ENCODE measurements at places on chromosomes 12 and 14. TPM values are rescaled to one million over a fixed set of nuclear protein-coding genes. Genes with fewer than 3 reads are reported as not detected.

The FAR2 gene
- total RNA-seq: 10.5 TPM

DNA sequence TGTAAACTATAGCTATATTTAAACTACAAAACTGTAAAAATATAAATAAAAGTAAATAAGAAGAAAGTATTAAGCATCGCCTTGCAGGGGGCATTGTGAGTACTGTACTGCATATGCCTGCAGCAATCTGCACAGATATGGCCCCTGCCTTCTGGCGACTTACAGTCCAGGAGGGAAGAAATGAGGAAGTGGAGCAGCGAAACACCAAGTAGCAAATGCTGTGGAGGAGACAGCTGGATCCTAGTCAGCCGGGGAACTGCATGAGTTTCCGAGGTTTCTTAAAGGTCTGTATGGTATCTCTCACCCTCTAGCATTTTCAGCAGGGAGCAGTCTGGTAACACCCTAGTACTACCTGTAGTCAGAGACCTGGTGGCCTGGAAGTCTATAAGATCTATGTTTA is 256.9 kb downstream of the CACNA1C start:
- no peak overlapping the region for H3K4me3 ChIP-seq
- H3K36me3 ChIP-seq: no peaks in the 10 kb centered on the region
- H3K27me3 ChIP-seq: no peaks in the 10 kb centered on the region
- no peak overlapping the region for H3K27ac ChIP-seq
- H3K4me1 ChIP-seq: peaks cover 13% of the 10 kb centered on the region
- DNase-seq: no peak

The OLR1 gene
- under 0.01 TPM for total RNA-seq

DNA sequence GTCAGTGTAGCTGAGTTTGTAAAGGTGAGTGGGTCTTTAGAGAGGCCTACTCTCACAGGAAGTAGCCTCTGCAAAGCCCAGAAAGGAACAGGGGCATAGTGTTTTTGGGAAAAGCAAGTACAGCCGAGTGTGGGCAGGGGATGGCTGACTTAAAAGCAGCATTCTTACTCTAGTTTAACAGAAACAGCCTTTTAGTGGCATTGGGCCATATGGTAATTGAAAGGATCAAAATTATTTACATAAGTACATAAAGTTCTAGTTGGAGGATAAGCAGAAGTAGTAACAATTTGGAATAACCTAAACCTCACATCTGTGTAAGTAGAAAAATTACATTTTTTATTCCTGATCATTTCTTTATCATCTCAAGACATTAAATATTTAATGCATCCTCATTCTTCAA is 49.1 kb downstream of the RASSF8 start:
- H3K4me1 ChIP-seq: peaks cover 32% of the 10 kb centered on the region
- no peaks in the 10 kb centered on the region for H3K27me3 ChIP-seq
- H3K27ac ChIP-seq: no peak overlapping the region
- no peak overlapping the region for H3K4me3 ChIP-seq
- no peak for DNase-seq
- H3K36me3 ChIP-seq: peaks cover 4% of the 10 kb centered on the region

DNA sequence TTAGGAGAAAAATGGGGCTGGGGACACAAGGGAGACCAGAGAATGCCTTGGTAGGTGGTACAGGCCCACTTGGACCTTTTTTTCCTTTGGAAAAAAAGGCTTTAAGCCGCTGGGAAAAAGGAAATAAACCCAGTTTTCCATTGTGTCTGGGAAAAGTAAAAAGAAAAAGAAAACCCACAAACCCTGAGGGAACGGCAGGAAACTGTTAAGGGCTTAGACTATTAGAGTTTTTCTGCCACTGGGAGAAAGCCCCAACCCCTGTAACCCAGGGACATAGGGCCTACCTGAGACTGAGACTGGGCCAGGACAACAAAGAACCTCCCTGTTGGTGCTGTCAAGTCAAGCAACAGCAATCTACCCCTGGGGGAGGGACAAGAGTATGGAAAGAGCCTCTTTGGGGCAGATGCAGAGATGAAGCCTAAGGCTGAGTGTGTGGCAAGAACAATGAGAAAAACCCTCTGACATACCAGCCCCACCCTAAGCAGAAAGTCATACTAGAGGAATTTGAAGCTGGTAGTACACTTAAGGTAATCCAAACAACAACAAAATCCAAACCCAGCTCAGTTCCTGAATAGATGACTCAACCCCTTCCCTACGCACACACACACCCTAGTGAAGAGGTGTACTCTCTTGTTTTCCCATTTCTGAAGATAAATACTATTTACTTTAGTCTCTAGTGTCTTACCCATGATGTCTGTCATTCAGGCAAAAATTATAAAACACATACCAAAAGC is 22.8 kb downstream of the ATF1 start:
- peak overlapping the region; percentile 92 for H3K27ac ChIP-seq
- peaks cover 26% of the 10 kb centered on the region for H3K4me1 ChIP-seq
- DNase-seq: peak; percentile 43
- H3K4me3 ChIP-seq: peak overlapping the region; percentile 24

- peaks cover 16% of the 10 kb centered on the region for H3K4me1 ChIP-seq
- no peaks in the 10 kb centered on the region for H3K27me3 ChIP-seq
- H3K4me3 ChIP-seq: peak overlapping the region; percentile 26
- H3K27ac ChIP-seq: peak overlapping the region; percentile 44
- no peaks in the 10 kb centered on the region for H3K36me3 ChIP-seq
Measured at GRCh38 chr12:49358483-49359141, 8.7 kb upstream of the SPATS2 start.

GRCh38 chr12:130371296-130371695 is 33.6 kb downstream of the PIWIL1 start:
- no peaks in the 10 kb centered on the region for H3K4me1 ChIP-seq
- no peaks in the 10 kb centered on the region for H3K36me3 ChIP-seq
- no peak for DNase-seq
- H3K4me3 ChIP-seq: no peak overlapping the region
- no peaks in the 10 kb centered on the region for H3K27me3 ChIP-seq

DNA sequence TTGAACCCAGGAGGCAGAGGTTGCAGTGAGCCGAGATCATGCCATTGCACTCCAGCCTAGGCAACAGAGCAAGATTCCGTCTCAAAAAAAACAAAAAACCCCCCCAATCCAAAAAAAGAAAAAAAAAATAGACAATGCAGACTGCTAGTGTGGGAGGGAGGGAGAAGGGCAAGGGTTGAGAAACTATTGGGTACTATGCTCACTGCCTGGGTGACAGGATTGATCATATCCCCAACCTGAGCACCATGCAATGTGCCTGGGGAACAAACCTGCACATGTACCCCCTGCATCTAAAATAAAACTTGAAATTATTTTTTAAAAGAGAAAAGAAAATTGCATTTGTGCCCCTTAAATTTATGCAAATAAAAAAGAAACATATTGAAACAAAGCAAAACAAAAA is 65.6 kb upstream of the PLEKHG3 start:
- no peak overlapping the region for H3K27ac ChIP-seq
- H3K27me3 ChIP-seq: no peaks in the 10 kb centered on the region
- DNase-seq: no peak
- H3K4me3 ChIP-seq: no peak overlapping the region
- no peaks in the 10 kb centered on the region for H3K36me3 ChIP-seq

DNA sequence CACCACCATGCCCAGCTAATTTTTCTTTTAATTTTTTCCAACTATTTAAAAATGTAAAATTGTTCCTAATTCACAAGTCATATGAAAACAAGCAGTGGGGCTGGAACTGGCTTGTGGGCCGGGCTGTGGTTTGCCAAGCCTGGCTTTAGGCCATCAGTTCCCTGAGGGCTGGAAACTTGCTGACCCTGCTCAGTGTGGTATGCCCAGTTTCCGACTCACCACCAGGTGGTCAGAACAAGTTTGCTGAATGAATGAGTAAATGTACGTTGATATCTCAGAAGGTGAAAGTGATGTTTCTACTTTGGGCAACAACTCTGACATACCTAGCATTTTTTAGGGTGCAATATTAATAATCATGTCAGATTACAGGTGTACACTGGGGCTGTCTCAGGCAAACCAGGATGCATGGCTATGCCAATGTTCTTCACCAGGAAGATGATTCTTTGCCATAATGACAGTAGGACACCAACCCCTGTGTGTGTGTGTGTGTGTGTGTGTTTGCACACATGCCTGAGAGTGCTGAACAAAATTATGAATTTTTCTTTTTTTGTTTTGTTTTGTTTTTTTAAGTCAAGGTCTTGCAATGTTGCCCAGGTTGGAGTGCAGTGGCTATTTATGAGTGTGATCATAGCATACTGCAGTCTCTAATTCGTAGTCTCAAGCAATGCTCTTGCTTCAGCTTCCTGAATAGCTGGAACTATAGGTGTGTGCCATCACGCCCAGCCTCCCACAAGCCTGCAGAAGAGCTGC is 106.1 kb downstream of the PTPN11 start:
- H3K4me1 ChIP-seq: no peaks in the 10 kb centered on the region
- DNase-seq: peak; percentile 72
- H3K27me3 ChIP-seq: no peaks in the 10 kb centered on the region
- H3K36me3 ChIP-seq: no peaks in the 10 kb centered on the region

GRCh38 chr14:79093531-79093930 is 923.4 kb downstream of the NRXN3 start:
- DNase-seq: no peak
- H3K36me3 ChIP-seq: no peaks in the 10 kb centered on the region
- H3K27me3 ChIP-seq: no peaks in the 10 kb centered on the region
- H3K27ac ChIP-seq: no peak overlapping the region
- no peak overlapping the region for H3K4me3 ChIP-seq
- H3K4me1 ChIP-seq: no peaks in the 10 kb centered on the region

The MYO1H gene
- not detected for total RNA-seq

DNA sequence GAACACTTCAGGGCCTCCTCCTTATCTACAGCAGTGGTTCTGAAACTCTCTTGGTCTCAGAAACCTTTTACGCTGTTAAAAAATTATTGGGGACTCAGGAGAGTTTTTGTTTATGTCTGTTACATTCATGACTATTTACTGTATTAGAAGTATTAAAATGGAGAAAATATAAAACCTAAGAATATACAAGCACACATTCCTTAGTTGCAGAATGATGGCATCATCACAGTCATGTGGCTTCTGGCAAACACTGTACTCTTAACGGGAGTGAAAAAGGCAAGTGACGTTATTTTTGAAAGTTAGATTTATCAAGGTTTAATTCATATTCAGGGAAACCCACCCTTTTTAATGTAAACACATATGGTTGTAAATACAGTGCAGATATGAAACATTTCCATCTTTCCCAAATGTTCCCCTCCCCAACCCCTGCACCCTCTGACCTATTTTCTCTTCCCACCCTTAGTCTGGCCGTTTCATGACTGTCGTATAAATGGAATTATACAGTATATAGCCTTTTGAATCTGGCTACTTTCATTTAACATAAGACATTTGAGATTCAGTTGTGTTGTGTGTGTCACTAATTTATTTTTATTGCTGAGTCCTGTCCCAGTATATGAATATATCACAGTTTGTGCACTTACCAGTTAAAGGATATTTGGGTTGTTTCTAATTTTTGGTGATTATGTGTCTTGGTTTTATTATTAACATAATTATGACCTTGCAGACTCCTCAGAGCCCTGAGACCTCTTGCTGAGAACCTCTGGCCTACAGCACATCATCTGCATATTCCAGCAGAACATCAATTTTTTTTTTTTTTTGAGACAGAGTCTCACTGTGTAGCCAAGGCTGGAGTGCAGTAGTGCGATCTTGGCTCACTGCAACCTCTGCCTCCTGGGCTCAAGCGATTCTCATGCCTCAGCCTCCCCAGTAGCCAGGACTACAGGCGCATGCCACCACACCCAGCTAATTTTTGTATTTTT is 457.0 kb downstream of the PCNX1 start:
- H3K4me1 ChIP-seq: peaks cover 38% of the 10 kb centered on the region
- peaks cover 6% of the 10 kb centered on the region for H3K36me3 ChIP-seq
- DNase-seq: no peak
- peak overlapping the region; percentile 94 for H3K27ac ChIP-seq

The PPP2R3C gene
- 53.0 TPM for total RNA-seq

DNA sequence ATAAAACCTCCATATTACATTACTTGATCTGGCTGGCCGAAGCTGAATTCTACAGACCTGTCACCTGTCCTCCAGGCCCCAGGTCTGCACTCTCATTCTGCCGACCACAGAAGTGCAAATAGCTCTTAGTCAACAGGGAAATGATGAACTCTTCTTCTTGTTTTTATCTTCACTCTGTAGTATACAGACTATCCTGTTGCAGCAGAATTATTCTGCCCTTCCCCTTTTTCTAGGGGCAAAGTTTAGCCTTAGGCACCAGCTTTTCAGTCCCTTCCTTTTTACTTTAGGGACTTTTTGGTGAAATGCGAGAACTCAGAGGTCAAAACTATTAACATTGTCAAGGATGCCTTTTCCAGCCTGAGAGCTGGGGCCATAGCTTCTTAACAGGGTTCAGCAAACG is 229.6 kb upstream of the EGLN3 start:
- H3K4me3 ChIP-seq: no peak overlapping the region
- no peaks in the 10 kb centered on the region for H3K36me3 ChIP-seq
- no peak overlapping the region for H3K27ac ChIP-seq
- no peaks in the 10 kb centered on the region for H3K4me1 ChIP-seq

DNA sequence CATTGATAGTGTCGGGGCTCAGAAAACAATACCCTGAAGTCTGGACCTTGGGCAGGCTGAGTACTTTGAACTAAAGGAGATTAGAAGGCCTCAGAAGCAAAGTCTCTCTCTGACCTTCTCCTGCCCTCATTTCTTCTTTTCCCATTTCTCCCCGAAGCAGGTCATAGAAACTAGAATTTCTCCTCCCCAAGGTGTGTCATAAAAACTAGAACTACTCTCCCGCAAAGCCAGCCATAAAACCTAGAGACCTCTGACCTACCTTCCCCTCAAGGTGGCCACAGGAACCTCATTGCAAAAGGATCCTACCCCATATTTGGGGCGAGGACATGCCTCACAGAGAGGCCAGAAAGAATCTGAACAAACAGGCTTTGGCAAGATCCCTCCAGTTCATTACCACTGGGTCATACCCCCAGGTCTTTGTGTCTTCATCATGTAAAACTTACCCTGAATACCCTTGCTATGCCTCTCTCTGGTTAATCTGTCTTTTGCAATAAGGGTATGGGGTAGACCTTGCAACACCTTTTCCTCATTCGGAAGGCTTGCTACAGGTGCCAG is 64.7 kb upstream of the ZFP36L1 start:
- H3K36me3 ChIP-seq: peaks cover 6% of the 10 kb centered on the region
- no peak overlapping the region for H3K27ac ChIP-seq
- H3K4me1 ChIP-seq: peaks cover 4% of the 10 kb centered on the region
- DNase-seq: peak; percentile 34
- H3K4me3 ChIP-seq: no peak overlapping the region

The SIX6 gene
- total RNA-seq: not detected

GRCh38 chr14:36905272-36905888 is 243.7 kb downstream of the PAX9 start:
- H3K27ac ChIP-seq: no peak overlapping the region
- DNase-seq: no peak
- no peaks in the 10 kb centered on the region for H3K36me3 ChIP-seq
- H3K4me1 ChIP-seq: no peaks in the 10 kb centered on the region
- H3K4me3 ChIP-seq: no peak overlapping the region

The NOC4L gene
- 11.2 TPM for total RNA-seq

All from osteoblast (primary cell).